Esophagus squamous epithelium (tissue), 5 donors: ENCODE measurements at places on chromosomes 3 and 15.

- no peak for DNase-seq
Measured at GRCh38 chr3:169146866-169147237, 516.7 kb downstream of the MECOM start.

DNA sequence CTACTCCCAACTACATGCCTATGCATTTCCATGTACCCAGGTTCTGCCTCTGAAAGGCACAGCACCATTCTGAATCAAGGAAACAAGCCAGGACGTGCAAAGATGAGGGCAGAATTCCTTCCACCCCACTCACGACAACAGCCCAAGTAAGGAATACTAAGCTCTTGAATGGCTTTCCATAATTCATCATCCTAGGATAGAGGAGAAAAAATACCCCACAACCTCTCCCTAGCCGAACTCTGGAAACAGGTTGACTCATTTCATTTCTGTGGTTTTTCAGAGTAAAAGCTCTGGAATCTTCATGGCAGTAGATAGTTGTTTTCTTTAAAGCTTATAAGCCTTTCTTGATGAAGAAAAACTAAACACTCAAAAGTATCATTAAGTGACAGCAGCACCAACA, 77.8 kb downstream of the PDZRN3 start:
- DNase-seq = no peak

DNA sequence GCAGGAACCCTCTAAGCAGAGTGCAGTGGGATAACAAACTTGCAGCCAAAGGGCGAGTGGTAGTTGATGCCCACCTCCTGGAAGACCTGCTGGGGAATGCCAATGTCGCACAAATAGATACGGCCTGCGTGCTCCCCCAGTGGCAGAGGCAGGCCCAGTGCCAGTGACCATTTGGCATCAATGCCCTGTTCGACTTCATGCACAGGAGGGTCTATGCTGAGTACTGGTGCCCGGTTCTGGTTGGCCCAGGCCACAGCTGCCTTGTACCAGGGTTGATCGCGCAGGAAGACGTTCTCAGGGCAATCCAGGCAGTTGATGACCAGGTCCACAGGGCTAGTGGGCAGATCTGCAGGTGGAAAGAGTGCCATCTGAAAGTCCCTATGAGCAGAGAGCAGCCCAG, 17.0 kb downstream of the CLK3 start:
- no peak for DNase-seq

GRCh38 chr3:145752576-145752975, 408.4 kb downstream of the PLOD2 start:
- no peak for DNase-seq

DNA sequence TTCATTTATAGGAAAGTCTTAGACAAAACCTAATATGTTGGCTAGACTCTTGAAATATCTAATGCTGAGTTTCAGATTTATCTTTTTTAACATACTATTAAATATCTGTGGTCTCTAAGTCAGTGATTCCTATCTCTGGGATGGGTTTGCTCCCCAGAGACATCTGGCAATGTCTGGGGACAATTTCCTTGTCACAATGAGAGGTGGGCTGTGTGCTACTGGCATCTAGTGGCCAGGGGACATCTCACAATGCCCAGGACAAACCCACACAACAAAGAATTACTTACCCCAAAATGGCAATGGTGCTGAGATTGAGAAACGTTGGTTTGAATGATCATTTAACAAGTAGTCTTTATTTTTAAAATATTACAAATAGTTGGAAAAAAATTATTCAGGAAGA, 602.1 kb downstream of the MAGI1 start:
- DNase-seq = no peak

- DNase-seq = no peak
Measured at GRCh38 chr3:187587076-187587475, 83.1 kb downstream of the SST start.

DNA sequence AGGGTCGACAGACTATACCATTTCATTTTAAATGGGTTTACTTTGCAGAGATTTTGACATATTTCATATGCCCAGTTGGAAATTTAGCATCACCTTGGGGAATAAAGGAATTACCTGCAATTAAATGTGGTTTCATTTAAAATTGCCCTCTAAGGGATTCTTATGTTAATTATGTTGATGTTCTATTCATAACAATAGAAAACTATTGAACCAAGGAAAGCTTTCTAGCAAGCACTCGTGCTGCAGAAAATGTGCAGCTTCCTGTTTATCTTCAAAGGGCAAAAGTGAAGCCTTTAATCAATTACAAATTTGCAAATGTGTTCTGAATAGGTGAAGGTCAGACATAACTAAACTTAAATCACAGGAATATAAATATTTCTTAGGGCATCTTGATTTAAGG, 352.1 kb downstream of the CHST2 start:
- no peak for DNase-seq

DNA sequence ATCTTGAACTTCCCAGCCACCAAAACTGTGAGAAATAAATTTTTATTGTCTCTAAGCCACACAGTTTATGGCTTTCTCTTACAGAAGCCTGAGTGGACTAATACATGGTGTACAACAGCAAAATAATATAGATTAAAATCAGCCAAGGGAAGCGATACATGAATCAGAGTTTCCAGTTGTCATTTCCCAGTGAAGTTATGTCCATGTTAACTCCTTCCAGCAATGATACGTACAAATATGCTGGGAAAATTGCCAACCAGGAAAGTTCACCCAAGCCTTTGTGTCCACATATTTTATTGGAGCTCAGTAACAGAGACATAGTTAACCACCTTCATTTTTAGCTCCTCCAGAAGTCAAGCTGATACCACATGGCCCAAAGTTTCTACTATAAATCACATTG, 280.9 kb upstream of the KCNMB2 start:
- no peak for DNase-seq

DNA sequence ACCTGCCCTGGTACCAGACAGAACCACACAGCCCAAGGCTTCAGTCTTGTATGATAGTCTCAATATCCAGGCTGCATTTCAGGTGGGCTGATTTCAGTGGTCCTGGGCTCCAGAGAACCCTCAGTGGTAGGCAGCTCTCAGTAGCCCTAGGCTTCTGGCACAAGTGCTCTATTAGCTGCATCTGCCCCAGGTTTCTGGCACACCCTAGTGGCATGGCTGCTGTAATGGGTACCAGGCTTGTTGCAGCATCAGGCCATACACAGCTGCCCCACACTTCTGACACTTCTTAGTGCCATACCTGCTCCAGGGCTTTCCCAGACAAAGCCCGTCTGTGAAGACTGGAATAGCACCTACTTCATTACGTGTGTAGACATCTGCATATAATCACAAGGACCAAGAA, 1062.2 kb upstream of the EPHA6 start:
- DNase-seq = no peak

DNA sequence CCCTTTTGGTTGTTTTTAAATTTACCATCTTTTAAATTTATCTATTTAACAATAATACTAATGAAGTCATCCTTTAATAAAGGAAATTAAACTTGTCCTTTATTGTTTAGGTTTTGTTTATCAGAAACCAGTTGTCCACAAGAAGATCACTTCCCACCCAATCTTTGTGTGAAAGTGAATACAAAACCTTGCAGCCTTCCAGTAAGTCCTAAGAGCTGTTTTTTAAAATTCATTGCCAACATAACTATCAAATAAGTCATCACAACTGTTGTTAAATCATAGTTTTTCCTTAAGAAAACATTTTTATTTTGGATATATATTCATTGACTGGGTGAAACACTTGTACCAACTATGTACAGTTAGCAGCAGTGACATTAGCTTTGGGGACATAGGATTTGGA, 59.4 kb downstream of the CALML4 start:
- no peak for DNase-seq

DNA sequence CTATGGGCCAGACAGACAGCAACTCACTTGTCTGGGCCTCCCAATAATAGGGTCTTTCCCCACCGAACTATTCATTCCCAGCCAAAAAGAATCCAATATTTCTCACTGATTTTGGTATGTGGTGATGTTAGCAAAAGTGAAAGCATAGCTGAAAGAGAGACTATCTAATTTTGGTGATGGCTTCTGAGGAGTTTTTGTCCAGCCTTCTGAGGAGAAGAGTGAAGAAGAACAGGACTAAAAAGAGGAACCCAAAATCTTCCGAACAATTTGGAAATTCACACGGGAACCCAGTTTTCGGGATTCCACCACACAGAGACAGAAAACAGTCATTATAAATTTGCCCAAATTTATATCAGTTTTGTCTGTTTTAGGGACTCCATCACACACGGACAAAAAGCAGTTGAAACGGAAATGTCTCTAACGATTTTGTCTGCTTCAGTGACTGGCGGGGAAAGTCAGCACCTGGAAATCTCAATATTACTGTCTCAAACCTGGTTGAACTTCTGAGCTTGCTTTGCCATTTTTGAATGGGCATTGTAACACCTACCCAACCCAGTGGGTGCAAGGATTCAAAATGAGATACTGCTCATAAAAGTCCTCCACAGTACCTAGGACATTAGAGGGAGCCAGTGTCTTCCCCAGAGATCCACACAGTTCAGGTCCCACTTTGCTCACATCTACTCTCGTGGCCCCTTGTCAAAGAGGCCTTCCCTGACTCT, 9.1 kb downstream of the CD80 start:
- no peak for DNase-seq

- no peak for DNase-seq
Measured at GRCh38 chr15:39785139-39785538, 2.5 kb upstream of the FSIP1 start.

GRCh38 chr3:81419228-81419627, 342.2 kb downstream of the GBE1 start:
- DNase-seq = no peak

GRCh38 chr15:72011302-72011942, 106.5 kb downstream of the MYO9A start:
- DNase-seq = no peak

DNA sequence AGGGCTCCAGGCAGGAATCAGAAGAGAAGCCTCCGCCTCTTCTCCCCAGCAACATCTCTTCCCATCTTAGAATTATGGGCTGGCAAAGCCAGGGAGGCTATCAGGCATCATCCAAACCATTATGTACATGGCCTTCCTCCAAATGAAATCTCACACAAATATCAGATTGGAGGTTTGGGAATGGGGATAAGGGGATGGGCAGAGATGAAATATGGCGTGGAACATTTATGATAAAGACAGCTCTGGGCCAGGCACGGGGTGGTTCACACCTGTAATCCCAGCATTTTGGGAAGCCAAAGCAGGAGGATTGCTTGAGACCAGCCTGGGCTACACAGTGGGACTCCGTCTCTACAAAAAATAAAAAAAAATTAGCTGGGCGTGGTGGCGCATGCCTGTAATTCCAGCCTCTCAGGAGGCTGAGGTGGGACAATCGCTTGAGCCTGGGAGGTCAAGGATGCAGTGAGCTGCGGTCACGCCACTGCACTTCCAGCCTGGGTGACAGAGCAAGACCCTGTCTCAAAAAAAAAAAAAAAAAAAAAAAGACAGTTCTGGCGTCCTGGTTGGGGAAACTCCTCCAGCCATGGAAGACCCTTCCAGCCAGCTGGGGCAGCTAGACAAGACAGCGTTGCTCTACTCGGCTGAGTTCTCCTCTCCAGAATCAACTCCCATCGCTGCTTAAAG, 36.6 kb downstream of the CPN2 start:
- DNase-seq = no peak

DNA sequence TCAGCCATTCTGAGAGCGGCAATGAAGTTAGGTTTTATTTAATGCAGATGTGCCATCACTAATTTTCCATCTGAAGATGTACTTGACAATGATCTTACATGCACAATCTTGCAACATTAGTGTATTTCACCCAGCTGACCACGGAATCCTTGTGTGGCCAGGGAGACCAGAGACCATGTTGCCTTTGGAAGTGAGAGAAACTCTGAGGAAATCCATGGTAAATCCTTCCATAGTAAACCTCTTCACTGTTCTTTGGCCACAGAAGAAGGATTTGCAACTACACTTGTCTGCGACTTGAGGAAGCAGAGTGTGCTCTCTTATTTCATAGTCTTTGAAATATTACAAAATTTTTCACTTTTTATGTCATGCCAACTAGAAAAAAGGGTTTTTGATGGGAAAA, 128.4 kb upstream of the IGSF10 start:
- no peak for DNase-seq

- no peak for DNase-seq
Measured at GRCh38 chr3:81872566-81872965, 111.1 kb upstream of the GBE1 start.

GRCh38 chr3:30518181-30518864, 88.1 kb upstream of the TGFBR2 start:
- no peak for DNase-seq

- DNase-seq = no peak
Measured at GRCh38 chr15:73755481-73755880, 2.3 kb upstream of the INSYN1 start.

- no peak for DNase-seq
Measured at GRCh38 chr3:77407441-77407840, 367.5 kb downstream of the ROBO2 start.

- no peak for DNase-seq
Measured at GRCh38 chr3:155326244-155326643, 32.8 kb upstream of the STRIT1 start.

GRCh38 chr3:129429080-129429451, 630 bp upstream of the EFCAB12 start:
- no peak for DNase-seq

GRCh38 chr15:62553911-62554563, 389.0 kb upstream of the C2CD4B start:
- DNase-seq = no peak
